B cell (primary cell): ENCODE measurements at places on chromosomes 4 and X. TPM values are rescaled to one million over a fixed set of nuclear protein-coding genes. Genes with fewer than 3 reads are reported as not detected.

Gene FAM47E
- polyA plus RNA-seq, result 0.15 and 0.42 TPM in 2 replicates

Gene CENPVL2
- polyA plus RNA-seq, result 0.07 TPM in 1 of 2 replicates, not detected in the other

Gene SHOX
- polyA plus RNA-seq, result not detected in 2 replicates

Gene XPNPEP2
- 0.14 and 0.31 TPM in 2 replicates for polyA plus RNA-seq

Gene SH2D1A
- 0.04 and 0.25 TPM in 2 replicates for polyA plus RNA-seq

Gene TCEAL9
- polyA plus RNA-seq, result 0.25 and 0.34 TPM in 2 replicates

Gene HPSE
- 1.3 and 1.4 TPM in 2 replicates for polyA plus RNA-seq

Gene TCEAL7
- not detected in 2 replicates for polyA plus RNA-seq

Gene MSX1
- polyA plus RNA-seq, result 0.09 and 0.17 TPM in 2 replicates

Gene COL25A1
- not detected in 2 replicates for polyA plus RNA-seq

Gene EGF
- not detected in 2 replicates for polyA plus RNA-seq

Gene VSIG1
- polyA plus RNA-seq, result 0.97 and 5.4 TPM in 2 replicates

Gene MAGEC1
- polyA plus RNA-seq, result not detected in 2 replicates

Gene GYG2
- polyA plus RNA-seq, result not detected in 2 replicates

Gene CDX4
- polyA plus RNA-seq, result not detected in 2 replicates

Gene PAGE1
- not detected in 2 replicates for polyA plus RNA-seq

Gene SEC24D
- polyA plus RNA-seq, result 6.6 and 7.1 TPM in 2 replicates

Gene SHROOM3
- 0.16 and 1.5 TPM in 2 replicates for polyA plus RNA-seq

Gene GNRHR
- polyA plus RNA-seq, result not detected in 2 replicates

Gene MAGEA10
- polyA plus RNA-seq, result not detected in 2 replicates

Gene P2RY10
- 81.7 and 91.0 TPM in 2 replicates for polyA plus RNA-seq

Gene SUPT20HL1
- not detected in 2 replicates for polyA plus RNA-seq

Gene PCYT1B
- 0.12 TPM in 1 of 2 replicates, not detected in the other for polyA plus RNA-seq

Gene BEND2
- 0.06 TPM in 1 of 2 replicates, not detected in the other for polyA plus RNA-seq

Gene IQCM
- not detected in 2 replicates for polyA plus RNA-seq

Gene PAK3
- not detected in 2 replicates for polyA plus RNA-seq

Gene TIMM8A
- 4.0 and 4.1 TPM in 2 replicates for polyA plus RNA-seq

Gene TSPAN5
- 2.5 and 2.6 TPM in 2 replicates for polyA plus RNA-seq

Gene CXCL8
- polyA plus RNA-seq, result 3.0 and 7.5 TPM in 2 replicates

Gene GAGE12H
- not detected in 2 replicates for polyA plus RNA-seq

Gene MGARP
- polyA plus RNA-seq, result 0.28 TPM in 1 of 2 replicates, not detected in the other

Gene FGFRL1
- polyA plus RNA-seq, result 24.1 and 33.8 TPM in 2 replicates

Gene GUCY1B1
- polyA plus RNA-seq, result 0.09 and 0.23 TPM in 2 replicates
